Left renal cortex interstitium (tissue), 4 donors: ENCODE measurements at places on chromosomes 1 and 21. TPM values are rescaled to one million over a fixed set of nuclear protein-coding genes. Genes with fewer than 3 reads are reported as not detected.

The AK5 gene
- 5.9 TPM for polyA plus RNA-seq

GRCh38 chr1:45531873-45532272, 10.2 kb upstream of the PRDX1 start:
- DNase-seq: no peak

DNA sequence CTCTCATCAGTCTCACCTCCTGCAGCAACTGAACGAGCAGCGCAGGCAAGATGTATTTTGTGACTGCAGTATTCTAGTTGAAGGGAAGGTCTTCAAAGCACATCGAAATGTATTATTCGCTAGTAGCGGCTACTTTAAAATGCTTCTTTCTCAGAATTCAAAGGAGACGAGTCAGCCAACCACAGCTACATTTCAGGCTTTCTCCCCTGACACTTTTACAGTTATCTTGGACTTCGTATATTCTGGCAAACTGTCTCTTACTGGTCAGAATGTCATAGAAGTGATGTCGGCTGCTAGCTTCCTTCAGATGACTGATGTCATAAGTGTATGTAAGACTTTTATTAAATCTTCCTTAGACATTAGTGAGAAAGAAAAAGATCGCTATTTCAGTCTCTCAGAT, 53.7 kb downstream of the ZBTB8A start:
- DNase-seq: no peak

GRCh38 chr1:56688522-56689026, 43.5 kb downstream of the PRKAA2 start:
- no peak for DNase-seq

GRCh38 chr1:25987951-25988350, 9.9 kb downstream of the PAFAH2 start:
- DNase-seq: no peak

DNA sequence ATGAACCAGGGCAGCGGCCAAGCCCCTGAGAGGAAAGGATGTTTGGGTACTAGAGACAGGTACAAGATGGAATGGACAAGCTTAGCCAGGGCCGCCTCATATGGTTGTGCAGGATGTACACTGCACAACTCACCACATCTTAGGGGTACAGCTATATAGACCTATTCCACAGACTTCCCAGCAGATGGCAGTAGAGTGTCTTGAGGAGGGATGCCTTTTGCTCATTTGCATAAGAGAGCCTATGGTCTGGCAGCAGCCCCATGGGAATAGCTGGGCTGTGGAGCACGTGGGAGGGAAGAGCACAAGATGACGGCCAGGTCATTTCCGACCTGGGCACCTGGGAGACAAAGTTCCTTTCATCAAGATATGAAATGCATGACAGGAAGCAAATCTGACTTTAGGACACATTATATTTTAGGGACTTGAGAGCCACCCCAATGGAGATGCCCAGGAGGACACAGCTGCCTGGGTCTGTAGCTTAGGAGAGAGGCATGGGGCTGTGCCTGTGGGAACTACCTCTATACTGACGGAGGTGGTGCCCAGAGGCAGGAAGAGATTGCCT, 215.5 kb downstream of the KCNJ6 start:
- no peak for DNase-seq

The FAM167B gene
- 9.5 TPM for polyA plus RNA-seq

The PRDX6 gene
- 348 TPM for polyA plus RNA-seq
